Stimulated activated CD8-positive, alpha-beta memory T cell treated with anti-CD3 and anti-CD28 coated beads, Interleukin-4, amount 100 ng/mL, for 48 hours (primary cell): ENCODE measurements at places on chromosomes 7 and 10.

GRCh38 chr7:28808796-28809533 is 149.2 kb downstream of the TRIL start:
- no peak for DNase-seq

DNA sequence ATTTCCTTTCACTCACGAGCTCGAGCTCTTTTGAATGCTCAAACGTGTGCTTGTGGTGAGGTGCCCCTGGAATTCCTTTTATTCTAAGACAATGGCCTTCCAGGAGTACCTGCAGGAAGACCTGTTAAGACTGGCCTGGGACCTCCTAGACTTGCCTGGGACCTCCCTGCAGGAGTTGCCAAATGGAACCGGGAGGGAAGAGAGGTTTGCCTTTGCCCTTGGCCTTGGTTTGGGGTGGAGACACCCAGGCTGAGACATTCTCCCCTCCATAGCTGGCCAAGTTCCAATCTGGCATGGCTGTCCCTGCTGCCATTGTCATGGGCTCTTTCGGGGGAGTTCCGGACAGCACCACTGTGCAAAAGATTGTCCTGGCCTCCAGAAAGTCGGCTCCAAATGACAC is 39.7 kb downstream of the DNAJB12 start:
- no peak for DNase-seq

GRCh38 chr10:22250897-22251660 is 33.3 kb upstream of the EBLN1 start:
- no peak for DNase-seq

DNA sequence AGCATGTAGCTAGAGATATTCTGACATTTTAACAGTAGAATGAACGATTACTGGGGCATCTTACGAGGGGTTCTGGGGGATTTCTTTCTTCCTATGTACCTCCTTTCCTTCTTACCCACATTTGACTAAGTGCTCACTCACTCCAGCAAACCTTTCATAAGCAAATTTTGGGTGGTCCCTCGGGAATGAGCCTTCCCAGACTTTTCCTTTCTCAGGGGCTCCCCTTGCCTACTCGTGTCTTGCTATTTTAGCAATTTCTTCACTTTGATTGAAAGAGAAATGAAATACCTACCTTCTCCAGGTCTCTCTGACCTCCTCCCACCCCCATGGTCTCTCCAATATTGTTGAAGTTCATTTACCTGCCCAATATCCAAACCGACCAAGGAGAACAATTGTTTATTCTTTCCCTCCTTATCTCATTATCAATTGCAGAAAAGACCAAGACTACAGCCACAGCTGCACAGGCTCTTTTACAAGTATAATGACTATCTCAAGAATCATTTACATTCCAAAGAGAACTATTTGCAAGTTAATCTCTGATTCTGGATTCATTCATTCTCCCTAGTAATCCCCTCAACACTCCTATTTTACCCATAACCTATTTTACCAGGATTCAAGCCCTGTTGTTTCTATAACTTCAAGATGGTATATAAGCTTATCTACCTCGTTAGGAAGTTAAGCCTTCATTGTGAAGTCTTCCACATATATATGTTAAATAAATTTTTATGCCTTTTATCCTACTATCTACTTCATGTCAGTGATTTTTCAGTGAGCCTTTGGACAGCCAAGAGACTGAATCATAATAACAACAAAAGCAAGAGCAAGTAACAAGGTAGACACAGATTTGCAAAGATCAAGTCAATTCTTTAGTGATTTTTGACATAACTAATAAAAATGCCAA is 480.6 kb downstream of the IPMK start:
- no peak for DNase-seq

GRCh38 chr10:78434886-78435285 is 401.2 kb downstream of the RPS24 start:
- DNase-seq = no peak

GRCh38 chr7:24762771-24763170 is 5.5 kb upstream of the GSDME start:
- DNase-seq = no peak

GRCh38 chr10:29157321-29157720 is 131.5 kb upstream of the LYZL1 start:
- no peak for DNase-seq

- DNase-seq = no peak
Measured at GRCh38 chr10:21492421-21492820, 33.1 kb downstream of the SKIDA1 start.

DNA sequence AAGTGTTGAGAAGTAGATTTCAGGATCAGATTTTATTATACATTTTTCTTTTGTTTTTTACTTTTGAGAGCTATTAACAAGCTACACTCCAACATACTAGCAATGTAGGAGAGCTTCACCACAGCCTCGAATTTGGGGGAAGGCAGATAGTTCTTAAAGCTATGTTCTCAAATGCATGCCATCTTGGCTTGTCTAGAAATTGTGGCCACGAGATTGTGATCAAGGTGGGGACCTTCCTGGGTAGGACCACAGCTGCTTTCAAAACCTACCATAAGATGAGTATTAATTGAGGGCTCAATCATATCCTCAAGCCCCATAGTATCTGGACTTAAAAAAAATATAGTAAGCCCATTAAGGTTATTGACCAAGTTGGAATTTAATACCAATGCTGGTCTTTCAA is 27.9 kb upstream of the JAZF1 start:
- DNase-seq = no peak

DNA sequence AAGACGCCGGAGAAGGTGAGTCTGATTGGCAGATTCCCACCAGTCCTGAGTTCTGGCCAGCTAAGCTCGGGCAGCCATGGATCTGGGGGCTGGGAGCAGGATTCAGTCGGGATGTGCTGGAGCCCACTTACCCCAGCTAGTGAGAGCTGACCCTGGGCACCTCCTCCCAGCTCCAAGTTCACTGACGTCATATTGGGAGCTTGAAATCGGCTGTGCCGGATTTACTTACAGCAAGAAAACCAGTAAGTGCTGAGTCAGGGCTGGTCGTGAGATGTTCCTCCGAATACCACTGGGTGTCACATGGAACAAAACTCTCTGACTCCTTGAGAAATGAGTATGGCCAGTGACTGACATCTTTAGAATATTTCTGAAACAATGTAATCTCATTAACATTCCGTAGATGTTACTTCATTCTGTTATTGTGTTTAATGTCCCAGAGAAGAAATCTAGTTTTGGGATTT is 621.2 kb downstream of the SDK1 start:
- no peak for DNase-seq

DNA sequence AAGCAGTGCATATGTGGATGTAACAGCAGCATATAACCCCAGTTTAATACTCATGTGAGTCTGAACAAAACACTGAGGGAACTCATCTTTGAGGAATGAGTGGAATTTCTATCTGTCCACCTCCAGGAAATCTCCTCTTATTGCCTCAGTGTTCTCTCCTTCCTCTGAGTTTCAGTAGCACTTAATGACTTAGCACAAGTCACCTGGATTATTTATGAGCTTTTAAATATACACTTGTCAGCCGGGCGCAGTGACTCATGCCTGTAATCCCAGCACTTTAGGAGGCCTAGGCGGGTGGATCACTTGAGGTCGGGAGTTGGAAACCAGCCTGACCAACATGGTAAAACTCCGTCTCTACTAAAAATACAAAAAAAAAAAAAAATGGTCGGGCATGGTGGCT is 4.3 kb downstream of the LRRC20 start:
- no peak for DNase-seq

GRCh38 chr7:94779861-94780260 is 123.9 kb upstream of the SGCE start:
- DNase-seq = no peak

- DNase-seq = no peak
Measured at GRCh38 chr10:111356571-111356970, 279.7 kb downstream of the ADRA2A start.

GRCh38 chr10:113099431-113100183 is 149.6 kb downstream of the TCF7L2 start:
- DNase-seq = no peak

- DNase-seq = no peak
Measured at GRCh38 chr10:77941790-77942189, 15.2 kb upstream of the DLG5 start.

GRCh38 chr7:108464743-108465142 is 8.5 kb upstream of the NRCAM start:
- no peak for DNase-seq

DNA sequence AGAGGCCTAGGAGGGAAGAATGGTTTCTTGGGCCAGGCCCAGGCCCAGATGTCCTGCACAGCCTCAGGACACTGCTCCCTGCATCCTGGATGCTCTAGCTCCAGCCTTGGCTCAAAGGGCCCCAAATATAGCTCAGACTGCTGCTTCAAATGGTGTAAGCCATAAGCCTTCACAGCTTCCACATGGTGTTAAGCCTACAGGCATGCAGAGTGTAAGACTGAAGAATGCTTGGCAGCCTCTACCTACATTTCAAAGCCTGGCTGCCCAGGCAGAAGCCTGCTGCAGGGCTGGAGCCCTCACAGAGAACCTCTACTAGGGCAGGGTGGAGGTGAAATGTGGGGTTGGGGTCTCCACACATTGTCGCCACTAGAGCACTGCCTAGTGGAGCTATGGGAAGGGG is 118.1 kb downstream of the TPK1 start:
- DNase-seq = no peak

DNA sequence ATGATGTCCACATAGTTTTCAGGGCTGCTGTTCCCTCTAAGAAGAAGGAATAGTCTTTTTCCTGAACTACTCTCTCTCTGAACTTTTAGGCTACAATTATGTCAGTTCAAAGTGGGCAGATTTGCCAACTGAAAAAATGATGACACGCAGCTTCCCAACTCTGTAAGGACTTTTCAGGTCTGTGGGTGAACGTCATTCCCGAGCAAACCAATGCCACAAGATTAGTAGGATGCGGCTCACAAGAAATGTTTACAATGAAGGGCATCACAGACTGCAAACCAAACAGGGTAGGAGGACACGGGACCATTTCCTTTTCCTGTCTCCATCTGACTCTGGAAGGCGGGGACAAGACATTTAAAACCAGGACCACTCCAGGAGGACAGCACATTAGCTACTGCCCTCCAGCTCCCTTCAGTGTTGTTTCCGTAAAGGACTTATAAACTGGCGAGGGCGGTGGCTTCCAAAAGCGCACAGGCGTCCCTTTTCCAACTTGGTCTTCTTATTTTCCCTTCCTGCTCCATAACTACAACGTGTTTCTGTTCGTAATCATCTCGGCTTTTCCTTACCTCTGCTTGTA is 539 bp upstream of the MKLN1 start:
- peak; percentile 43 for DNase-seq

DNA sequence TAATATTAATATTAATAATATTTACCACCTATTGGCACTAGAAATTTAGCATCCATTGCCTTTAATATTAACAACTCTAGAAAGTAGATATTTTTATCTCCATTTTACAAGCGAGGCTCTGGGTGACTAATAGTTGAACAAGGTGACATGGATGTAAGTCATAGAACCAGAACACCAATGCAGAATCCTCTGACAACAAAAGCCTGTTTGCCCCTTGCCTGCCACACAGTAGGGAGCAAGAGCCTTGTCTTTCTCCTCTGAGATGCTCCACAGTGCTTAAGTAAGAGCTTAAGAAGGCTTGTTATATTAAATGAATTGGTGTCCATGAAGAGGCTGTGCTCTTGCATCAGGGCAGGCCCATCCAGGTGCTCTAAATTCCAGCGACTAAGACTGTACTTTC is 51.2 kb upstream of the LBX1 start:
- DNase-seq = no peak

DNA sequence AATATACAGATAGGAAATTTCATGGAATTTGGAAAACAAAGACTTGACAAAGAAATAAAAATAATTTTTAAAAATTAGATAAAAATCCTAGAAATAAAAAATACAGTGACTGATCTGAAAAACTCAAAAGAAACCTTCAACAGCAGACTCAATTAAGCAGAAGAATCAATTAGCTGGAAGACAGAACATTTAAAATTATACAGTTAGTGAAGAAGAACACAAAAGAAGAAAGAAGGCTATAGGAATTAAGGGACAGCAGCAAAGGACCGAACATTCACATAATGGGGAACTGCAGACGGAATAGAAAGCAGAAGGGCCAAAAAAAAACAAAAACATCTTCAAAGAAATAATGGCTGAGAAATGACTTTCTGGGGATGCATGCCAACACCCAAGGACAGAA is 314.5 kb downstream of the CRPPA start:
- DNase-seq = no peak

DNA sequence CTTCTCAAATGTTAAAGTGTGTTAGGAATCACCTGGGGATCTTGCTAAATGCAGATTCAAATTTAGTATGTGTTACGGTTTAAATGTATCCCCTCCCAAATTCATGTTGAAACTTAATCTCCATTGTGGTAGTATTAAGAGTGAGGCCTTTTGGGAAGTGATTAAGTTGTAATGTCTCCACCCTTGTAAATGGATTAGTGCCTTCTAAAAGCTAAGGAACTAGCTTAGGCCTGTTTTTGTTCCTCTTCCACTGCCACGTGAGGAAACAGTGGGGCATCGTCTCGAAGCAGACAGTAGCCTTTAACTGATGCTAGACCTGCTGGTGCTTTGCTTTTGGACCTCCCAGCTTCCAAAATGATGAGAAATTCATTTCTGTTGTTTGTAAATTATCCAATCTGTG is 52.3 kb upstream of the SEMA3D start:
- DNase-seq = no peak

DNA sequence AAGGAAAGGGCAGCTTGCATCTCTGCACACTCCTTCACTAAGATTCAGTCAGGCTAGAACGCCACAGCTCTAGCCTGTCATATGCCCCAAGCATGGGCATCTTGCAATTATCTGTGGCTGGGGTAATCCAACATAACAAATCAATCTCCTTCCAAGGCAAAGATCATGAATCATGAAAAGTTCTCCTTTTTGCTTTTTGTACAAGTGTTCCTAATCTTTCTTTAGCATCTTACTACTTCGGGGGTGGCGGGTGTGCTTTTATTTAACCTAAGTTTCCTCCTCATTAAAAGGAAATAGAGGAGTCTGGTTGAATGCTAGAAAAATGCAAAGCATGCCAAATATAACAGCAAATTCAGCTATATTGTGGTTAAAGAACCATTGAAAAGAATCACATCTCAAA is 43.5 kb upstream of the NKX2-3 start:
- DNase-seq = no peak

- no peak for DNase-seq
Measured at GRCh38 chr7:140501966-140502365, 22.7 kb upstream of the MKRN1 start.

DNA sequence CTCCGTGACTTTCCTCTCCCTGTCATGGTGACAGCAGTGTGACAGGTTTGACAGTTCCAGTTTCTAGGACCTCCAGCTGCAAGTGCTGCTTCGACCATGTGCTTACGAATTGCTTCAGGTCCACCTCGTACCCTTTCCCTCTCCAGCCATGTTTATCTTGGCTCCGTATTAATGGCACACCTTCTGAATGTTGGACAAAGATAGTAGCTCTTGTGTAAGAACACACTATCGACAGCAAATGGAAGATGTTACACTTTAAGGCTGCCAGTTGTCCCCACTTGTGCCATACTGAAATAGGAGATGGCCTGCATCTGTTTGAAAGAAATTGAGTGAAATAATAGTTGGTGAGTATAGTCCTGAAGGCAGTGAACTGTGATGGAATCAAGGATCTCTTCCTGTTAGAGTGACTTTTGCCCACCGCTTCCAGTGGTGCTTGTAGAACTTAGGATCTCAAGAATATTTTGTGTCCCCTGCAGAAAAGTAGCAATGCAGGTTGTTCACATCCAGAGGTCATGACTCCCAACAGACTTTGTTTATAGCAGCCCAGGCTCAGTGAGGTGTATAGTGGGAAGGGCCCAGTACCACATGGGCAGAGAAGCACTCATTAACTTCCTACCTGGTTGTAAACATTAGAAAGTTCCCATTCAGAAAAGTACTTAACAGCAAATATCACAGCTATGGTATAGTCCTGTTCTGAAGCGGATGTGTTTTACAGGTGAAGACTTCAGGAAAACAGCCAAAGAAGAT is 629.7 kb upstream of the GALNT17 start:
- DNase-seq = no peak
